Sigmoid colon (tissue), 7 donors: ENCODE measurements at places on chromosomes 1 and 21. TPM values are rescaled to one million over a fixed set of nuclear protein-coding genes. Genes with fewer than 3 reads are reported as not detected.
A peak's percentile ranks its signal among the peaks of the same experiment; 100 is the strongest.

RGS8 gene
- total RNA-seq: 0.54 TPM

RAB7B gene
- total RNA-seq: 0.27 TPM

GRCh38 chr1:49526672-49527071 lies 497.1 kb downstream of the AGBL4 start:
- no peak for DNase-seq

- peak; percentile 63 for DNase-seq
Measured at GRCh38 chr21:45819478-45820170, 161.9 kb upstream of the COL6A1 start.

DNA sequence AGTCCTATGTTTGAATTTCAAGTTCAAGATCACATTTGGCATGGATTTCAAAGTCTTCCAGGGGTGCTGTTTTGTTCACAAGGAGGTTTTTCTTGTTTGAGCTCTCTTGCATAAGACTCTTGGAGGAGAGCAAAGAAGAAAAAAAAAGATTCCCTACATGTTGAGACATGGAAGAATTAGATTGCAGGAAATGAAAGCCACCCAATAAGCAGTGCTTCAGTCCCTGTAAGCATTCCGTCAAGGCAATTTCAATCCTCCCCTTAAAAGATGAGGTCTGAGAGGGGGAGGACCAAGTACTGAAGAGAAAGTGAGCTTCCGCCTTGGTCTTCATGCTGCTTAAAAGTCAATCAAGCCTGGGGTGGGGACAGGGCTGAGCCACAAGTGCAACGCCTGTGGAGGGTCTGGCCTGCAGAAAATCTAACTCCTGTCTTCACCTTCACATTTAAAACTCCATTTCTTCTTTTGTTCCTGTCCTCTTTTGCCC lies 50.2 kb downstream of the LPAR3 start:
- no peak for DNase-seq
